ENCODE measurements at places on chromosomes 5 and 9.

DNA sequence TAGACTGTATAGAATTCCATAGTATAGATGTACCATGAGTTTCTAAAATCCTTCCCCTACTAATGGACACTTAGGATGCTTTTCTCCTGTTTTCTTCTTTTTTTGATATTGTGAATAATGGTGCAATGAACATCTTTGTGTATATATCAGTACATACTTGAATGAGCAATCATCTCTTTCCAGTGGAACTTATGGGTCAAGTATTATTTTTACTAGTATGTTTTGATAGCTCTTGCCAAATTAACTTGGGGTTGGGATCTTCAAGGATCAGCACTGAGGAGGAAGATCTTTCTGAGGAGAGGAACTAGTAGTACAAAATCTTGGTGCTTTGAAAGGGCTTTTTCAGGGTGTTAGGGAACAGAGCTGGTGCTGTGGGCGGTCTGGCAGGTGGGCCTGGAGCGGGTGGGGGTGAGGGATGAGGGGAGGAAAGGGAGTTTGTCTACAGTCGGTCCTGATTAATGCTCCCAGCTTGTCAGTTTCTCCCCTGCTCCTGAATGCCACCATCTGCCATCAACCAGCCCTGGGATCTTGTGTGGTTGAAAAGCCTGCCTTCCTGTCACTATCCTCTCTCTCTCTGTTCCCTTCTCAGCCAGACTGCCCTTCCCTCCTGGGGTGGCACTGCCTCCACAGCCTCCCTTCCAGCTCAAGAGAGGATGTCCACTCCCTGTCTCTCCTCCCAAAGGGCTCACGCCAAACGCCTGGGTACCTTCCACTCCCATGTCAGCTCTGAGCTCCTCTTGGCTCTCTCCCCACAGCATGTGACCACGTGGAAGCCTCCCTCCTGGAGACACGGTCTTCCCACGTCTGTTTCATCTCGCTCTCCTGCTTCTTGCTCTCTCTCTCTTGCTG lies 185.9 kb downstream of the DAB2IP start:
- peak; percentile 51 for DNase-seq

- peak; percentile 53 for DNase-seq
These were observed 38.1 kb upstream of the TUSC1 start for GRCh38 chr9:25716220-25716872.

GRCh38 chr5:21581508-21581907 lies 1271.6 kb downstream of the CDH12 start:
- no peak for DNase-seq

GRCh38 chr9:17088566-17088965 lies 46.3 kb upstream of the CNTLN start:
- no peak for DNase-seq

DNA sequence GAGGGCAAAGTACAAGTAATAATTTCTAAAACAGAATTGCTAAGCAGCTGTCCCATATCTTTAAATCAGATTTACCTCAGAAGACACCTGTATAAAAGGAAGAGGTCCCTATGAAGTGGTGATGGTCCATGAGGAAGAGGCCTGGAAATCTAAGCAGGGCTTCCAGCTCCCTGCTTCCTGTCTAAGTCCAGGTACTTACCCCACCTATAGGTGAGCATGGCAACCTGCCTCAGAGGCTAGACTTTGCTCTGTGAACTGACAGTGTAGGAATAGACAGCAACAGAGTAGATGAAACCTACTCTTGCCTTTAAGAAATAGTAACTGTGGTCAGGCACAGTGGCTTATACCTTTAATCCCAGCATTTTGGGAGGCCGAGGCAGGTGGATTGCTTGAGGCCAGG lies 55.8 kb upstream of the ARRDC3 start:
- no peak for DNase-seq

GRCh38 chr9:134525841-134526583 lies 115.6 kb upstream of the COL5A1 start:
- no peak for DNase-seq

GRCh38 chr5:27026801-27027200 lies 11.6 kb downstream of the CDH9 start:
- no peak for DNase-seq

DNA sequence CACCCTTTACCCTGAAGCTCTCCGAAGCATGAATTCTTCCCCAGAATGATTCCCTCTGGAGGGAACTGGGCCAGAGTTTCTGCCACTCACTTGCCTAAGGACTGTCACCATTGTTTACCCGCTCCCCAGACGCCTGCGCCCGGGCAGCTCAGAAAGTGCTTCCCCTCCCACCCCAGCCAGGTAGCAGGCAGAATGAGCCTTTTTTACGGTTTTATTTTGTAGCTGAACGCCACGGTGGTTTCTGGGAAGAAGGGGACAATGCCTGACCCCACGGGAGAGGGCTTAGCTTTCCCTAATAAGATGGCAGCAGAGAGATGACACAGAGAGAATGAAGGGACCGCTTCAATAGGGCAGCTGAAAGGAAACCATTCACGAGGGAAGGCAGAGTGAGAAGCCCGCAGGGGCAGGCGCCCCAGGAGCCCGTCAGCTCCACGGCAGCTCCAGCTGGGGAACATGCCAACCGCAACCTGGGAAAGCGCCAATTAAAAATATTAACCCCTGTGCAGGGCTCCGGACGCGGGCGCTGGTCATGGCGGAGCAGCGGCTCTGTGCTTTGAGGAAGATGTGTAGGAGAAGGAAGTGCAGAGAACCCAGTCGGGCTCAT lies 20.4 kb upstream of the NTNG2 start:
- DNase-seq, result peak; percentile 54

- no peak for DNase-seq
These were observed 60.7 kb downstream of the SLC1A1 start for GRCh38 chr9:4550777-4551484.

DNA sequence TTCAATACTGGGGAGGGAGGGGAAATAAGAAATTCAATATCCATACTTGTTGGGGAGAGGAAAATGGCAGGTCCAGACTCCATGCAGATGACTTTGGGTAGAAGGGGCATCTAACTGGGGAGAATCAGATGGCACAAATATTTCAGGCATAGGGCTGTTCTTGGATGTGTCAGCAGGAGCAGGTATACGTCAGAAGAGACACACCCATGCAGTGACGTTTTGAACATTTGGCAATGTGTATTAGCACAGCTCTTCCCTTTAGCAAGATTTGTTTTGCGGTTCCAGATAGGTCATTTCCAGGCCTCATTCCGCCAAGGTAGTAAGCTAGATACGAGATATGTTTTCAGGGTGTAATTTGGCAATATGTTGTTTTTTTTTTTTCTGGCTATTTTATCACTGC lies 187.2 kb upstream of the CDH10 start:
- no peak for DNase-seq

GRCh38 chr5:163162645-163163044 lies 274.8 kb upstream of the CCNG1 start:
- no peak for DNase-seq

DNA sequence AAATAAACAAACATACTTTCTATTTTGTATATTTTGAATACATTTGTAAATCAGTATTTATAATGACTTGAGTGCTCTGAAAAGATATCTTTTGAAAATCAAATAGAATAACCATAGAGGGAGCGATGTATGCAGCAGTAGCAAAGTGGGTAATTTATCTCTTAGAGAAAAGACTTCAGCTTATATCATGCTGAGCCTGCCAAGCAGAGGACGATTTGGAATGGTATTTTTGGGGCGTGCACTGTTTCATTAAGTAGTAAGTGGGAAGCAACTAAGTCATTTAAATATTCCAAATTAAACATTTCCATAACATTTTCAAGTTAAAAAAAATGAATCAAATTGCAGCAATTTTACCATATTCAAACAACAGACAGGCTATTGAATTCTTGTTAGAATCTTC lies 147.6 kb downstream of the CDH10 start:
- no peak for DNase-seq

- DNase-seq, result peak; percentile 71
These were observed 18.0 kb downstream of the DNLZ start for GRCh38 chr9:136345281-136346156.

GRCh38 chr5:35862126-35862525 lies 5.4 kb downstream of the IL7R start:
- no peak for DNase-seq

DNA sequence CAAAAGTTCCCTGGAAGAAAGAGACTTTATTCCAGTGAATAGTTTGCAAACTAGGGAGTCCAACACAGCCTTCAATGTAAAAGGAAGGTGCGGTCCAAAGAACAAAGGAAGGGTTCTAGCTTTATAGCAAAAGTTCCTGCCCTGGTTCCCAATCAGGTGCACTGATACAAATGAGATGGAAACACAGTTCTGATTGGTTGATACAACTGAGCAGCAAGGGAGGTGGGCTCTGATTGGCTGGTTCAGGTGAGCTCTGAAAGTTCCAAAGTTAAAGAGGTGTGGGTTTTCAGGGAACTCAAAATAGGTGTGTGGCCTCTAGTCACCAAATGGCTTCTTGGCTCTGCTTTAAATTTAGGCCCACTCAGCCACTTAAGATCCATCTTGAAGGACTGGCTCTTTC lies 43.1 kb downstream of the P4HA2 start:
- no peak for DNase-seq

DNA sequence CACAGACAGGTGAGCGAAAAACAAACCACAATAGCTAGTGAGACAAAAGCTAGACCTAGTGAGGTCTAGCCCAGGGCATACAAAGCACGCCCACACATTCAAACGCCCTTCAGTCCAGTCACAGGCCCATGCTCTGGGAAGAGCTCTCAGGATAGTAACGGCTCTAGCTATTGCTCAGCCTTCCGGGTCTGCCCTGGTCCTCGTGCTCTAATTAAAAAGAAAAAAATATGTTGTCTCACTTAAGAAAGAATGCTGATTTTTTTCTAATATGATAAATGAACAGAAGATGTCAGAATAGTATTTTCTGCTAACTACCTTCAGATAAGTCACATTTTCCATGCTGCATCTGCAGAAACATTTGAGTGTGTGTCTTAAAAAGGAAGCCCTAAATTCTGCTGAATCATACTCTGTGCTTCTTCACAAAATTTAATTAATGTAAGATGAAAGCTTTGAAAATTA lies 94.5 kb downstream of the PLPP1 start:
- no peak for DNase-seq

Data from adrenal gland (tissue), 19 donors.